ENCODE measurements at places on chromosomes 2 and 18.

GRCh38 chr18:31419457-31419932 lies 28.0 kb upstream of the DSG3 start:
- DNase-seq, result no peak

GRCh38 chr2:230319211-230319862 lies 7.7 kb upstream of the SP140L start:
- no peak for DNase-seq

DNA sequence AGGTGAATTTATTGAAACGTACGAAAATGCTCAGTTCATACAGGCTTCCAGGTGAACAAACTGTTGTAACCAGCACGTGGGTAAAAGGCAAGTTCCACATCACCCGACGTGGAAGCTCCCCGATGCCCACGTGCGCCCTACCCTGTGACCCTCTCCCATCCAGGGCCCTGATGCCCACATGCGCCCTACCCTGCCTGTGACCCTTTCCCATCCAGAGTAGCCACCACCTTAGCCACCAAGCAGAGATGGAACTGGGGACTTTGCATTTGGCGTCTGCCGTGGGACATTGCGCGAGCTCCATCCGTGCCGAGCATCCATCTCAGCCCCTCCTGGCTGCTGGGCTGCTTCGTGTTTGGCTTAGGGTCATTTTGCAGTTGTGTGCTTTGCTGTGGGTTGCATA lies 37.5 kb downstream of the ANO7 start:
- no peak for DNase-seq

DNA sequence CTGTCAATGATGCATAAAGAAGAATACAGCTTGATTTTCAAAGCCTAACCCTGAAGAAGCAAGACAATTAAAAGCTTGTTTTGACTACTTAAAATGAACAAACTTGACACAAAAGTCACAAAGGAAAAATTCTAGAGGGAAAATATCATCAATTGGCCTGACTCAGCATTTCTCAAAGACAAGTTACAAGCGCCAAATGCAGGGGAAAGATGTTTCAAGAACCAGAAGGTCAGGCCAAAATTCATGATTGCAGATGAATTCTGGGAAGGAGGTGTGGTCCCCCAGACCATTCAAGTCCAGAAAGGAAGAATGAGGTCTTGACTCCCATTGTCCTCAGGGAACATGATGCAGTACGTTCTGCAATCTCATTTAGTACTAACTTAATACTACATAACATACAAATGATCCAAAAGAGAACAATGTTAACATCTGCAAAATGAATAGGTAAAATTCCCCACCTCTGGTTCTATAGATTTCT lies 64.5 kb downstream of the FAM210A start:
- no peak for DNase-seq

DNA sequence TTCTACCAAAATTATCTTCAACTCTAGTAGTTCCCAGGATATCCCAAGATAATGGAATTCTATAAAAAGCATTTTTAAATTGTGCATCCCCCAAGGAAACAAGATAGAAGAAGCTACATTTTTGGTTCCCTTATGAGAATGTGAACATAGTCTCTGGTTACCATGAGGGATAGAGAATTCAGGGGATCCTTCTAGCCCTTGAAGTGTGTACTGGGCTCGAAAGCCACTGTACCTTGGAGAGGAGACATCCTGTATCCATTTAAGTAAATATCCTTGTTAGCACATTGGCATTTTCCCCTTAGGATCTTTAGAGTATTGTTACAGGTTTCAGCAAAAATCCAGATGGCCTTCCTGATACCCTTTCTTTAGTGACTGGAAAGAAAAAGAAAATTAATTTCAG lies 228.5 kb downstream of the RTP5 start:
- no peak for DNase-seq

DNA sequence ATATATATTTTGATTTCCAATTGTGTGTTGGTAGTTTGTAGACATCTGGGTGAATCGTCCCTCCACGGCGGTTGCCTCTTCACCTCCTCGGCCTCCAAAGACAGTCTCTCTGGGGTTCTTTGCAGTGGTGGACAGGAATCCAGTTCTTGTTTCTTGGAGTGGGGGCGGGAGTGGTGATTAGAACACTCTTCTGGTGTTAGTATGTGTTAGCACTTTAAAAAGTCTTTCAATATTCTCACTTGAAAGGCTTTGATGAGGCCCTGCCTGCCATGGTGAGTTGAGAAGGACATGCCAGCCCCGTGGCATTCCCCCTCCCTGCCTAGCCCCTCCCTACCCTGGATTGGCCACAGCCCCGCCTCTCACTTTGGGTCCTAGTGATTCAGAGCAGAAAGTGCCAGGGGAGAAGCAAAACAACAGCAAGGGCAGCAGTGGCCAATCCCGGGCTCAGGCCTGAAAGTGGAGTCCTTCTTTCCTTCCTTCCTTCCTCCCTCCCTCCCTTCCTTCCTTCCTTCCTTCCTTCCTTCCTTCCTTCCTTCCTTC lies 316.8 kb upstream of the HS6ST1 start:
- DNase-seq, result no peak

GRCh38 chr2:118443596-118443995 lies 355.3 kb downstream of the INSIG2 start:
- DNase-seq, result no peak
